ENCODE measurements at places on chromosomes 5 and 9. TPM values are rescaled to one million over a fixed set of nuclear protein-coding genes. Genes with fewer than 3 reads are reported as not detected.

DNA sequence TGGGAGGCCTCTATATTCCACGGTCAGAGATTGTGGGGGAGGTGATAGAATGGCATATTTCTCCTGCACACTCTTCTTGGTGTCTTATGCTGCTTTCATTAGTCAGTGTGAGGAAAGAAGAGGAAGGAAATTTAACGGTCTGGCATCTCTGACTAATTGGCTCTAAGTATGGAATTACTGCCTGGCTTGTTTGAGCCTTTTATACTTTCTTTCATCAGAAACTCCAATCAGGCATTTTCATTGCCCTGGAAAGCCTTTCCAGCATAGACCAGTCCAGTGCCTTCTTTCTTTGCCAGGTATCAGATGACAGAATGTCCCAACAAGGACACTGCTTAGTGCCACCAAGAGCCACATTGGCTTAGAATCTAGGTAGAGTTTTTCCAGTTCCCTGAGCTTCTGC is 30.2 kb downstream of the CYSTM1 start:
- no peak for ATAC-seq

DNA sequence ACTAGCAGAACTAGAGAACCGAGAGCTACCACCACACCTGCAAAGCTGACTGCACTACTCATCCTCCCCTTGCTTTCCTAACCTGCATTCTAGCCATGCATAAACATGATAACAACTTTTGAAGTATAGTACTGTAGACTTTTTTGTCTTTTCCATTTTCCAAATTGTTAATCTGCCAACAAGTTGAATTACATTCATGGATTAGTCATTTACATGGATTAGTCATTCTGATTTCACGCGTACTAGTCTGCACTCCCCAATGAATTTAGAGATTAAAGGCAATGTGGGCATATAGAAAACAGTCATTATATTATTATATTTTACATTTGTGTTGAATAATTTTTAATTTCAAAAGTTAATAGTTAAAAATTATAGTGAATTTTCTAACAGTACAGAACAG is 81.4 kb downstream of the EDIL3 start:
- no peak for ATAC-seq

- no peak for ATAC-seq
These were observed 370.7 kb downstream of the MTRR start for GRCh38 chr5:8239646-8240045.

DNA sequence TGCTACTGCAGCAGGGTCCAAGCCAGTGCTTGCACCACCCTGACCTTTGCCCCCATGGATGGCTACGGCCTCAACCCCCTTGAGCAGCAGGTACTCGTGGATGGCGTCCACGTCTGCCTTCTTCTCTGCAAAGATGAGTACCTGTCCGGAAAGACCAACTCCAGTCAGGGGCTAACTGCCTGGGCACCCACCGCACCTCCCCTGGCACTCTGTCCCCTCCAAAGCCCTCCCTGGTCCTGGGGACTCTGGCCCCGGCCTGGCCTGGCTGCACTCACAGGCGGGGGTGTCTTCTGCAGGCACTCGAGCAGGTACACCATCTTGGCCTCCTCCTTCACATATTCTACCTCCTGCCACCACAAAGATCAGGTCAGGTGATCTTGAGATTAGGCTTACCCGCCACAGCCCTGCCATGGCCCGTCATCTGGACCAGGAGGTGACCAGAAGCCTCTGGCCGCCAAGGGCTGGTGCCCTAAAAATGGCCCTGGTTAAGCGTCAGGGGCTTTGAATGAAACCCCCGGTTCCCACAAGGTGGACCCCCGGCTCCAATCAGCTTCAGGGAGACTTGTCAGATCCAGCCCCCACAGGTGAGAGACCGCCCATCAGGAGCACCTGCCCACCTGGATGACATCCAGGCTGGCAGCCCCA is 3.2 kb upstream of the DOK3 start:
- no peak for ATAC-seq

- ATAC-seq, result no peak
These were observed 34.0 kb downstream of the PTPN3 start for GRCh38 chr9:109463924-109464625.

DNA sequence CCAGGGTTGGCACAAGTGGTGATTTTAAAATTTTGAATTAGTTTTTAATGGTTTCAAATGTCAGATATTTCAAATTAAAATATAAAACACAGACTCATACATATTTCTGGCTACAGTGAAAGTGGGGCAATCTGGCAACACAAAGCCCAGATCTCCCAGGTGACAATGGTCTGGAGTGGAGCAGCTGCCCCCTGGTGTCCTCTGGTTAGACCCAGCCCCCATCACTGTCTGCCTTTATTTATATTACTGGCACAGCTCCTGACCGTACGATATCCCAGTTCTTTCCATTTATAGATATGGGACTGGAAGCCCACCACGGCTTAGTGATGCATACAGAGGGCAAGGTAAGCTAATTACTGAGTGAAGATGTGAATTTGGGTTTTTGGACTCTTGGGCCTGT is 37.3 kb downstream of the MACIR start:
- no peak for ATAC-seq

- ATAC-seq, result no peak
These were observed 1.4 kb downstream of the MZB1 start for GRCh38 chr5:139388198-139388821.

DNA sequence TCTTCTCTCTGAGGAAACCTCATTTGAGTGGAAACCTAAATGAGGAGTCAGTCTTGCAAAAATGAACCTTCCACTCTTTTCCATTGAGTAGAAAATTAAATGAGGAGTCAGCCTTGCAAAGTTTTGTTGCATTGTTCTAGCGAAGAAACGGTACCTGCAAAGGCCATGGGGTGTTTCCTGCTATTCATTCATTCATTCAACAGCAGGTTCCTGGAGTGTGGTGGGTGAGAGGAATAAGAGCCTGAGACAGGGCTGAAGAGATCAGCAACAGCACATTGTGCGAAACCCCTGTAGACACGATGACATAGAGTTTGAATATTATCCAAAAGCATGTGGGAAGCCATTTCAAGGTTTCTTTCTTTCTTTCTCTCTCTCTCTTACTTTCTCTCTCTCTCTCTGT is 14.6 kb upstream of the SETX start:
- ATAC-seq, result no peak

- ATAC-seq, result no peak
These were observed 38.8 kb upstream of the PTPN3 start for GRCh38 chr9:109536859-109537258.

DNA sequence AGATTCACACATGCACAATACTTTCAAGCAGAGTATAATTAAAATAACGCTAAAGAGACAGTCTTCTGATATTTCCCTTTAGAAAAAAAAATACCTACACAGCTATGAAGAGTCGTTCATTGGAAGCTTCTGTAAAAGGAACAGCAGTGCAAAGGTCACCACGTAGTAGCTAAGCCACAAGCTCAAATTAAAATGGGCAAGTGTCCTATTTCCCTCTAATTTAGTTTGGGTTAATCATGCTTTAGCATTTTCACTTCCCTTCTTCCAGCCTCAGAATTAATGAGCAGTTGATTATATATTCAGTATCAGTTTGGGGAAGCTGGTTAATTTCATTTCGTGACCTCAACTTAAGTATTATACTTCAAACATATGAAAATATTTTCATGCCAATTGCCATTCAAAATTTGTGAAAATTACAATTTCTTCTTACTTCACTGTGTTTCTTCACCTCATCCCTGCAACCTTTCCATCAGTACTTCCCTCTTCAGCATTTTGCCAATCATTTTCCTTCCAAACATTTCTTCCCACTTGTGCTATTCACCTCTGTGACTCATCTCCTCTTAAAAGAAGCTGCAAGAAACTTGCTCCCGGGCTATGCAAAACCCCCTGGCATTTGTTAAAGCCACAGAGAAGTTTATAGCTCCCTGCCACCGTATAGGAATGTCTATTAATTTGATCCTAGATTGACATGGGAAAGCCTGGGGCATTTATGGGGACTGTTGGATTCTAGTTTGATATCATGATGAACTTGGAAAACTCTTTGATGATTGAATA is 83.0 kb downstream of the DMRTA1 start:
- ATAC-seq, result no peak

DNA sequence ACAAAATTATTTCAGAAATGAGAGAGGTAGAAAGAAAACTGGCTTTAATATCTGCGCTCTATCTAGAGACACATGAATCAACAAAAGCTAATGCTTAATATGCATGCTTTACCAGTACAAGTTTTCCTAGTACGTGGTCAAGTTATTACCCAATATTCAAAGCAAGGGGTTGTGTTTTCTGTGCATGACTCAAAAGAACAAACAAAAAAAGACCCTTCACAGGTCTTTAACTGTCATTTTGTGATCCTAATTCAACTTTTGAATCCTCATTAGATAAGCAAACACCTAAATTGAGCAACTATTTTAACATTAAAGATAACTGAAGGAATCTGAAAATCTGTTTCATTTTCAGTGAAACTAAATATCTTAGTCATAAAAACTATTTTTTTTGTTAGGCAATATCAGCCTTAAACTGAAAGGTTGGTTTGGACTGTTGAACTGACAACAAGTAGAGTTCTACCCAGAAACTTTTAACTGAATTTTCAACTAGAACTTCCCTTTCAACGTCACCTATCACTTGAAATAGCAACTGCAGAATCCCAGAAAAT is 12.5 kb downstream of the ST8SIA4 start:
- no peak for ATAC-seq

GRCh38 chr5:142009886-142010285 is 2.9 kb downstream of the GNPDA1 start:
- ATAC-seq, result no peak

GRCh38 chr9:99359336-99359735 is 137.3 kb downstream of the SEC61B start:
- no peak for ATAC-seq

DNA sequence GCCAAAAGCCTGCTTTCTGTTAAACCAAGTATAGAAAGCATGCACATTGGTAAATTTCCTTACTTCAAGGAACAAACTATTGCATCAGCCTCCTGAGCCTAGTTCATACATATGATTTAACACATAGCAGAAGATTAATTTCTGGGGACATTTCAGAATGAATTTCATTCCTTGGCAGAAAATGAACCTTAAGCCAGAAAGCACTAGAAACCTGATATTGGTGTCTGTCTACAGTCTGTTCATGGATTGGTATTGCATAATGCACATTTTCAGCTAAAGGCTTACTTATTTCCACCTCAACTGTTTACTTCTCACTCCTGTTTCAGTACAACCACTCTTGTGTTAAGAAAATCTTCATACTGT is 1471.8 kb upstream of the NUDT12 start:
- no peak for ATAC-seq

- no peak for ATAC-seq
These were observed 31.7 kb downstream of the HSD17B3 start for GRCh38 chr9:96270236-96270744.

- ATAC-seq, result no peak
These were observed 4.4 kb upstream of the SNX2 start for GRCh38 chr5:122770477-122770876.

- ATAC-seq, result peak; percentile 46
These were observed 595 bp upstream of the GRHPR start for GRCh38 chr9:37421914-37422288.

- no peak for ATAC-seq
These were observed 39.1 kb downstream of the FGD3 start for GRCh38 chr9:92986176-92987119.

C5 gene
- 4.7 TPM for total RNA-seq

GALNT12 gene
- 13.7 TPM for total RNA-seq

CCL27 gene
- not detected for total RNA-seq

MYORG gene
- total RNA-seq, result 24.6 TPM

PRDM9 gene
- not detected for total RNA-seq

Data from gastroesophageal sphincter (tissue), 4 donors.